ENCODE measurements at places on chromosomes 1 and 21.

DNA sequence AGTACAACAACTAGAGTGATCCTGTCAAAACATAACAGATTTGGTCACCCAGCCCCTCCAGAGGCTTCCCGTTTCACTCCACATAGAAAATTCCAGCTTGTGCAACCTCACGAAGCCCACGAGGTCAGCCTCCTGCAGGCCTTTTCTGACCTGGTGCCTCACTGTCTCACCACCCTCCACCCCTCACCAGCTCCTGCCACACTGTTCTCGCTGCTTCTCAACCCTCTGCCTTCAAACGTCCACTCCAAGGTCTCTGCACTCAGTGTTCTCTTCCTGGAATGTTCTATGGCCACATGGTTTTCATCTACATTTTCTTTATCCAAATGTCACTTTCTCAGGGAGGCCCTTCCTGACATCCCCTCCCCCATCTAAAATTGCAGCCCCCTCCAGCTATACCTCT lies 178.9 kb downstream of the DHRS3 start:
- DNase-seq = no peak

- no peak for DNase-seq
Measured at GRCh38 chr1:154891452-154891851, 21.4 kb upstream of the KCNN3 start.

GRCh38 chr21:42117229-42117966 lies 46.3 kb downstream of the UMODL1 start:
- peak; percentile 62 for DNase-seq

DNA sequence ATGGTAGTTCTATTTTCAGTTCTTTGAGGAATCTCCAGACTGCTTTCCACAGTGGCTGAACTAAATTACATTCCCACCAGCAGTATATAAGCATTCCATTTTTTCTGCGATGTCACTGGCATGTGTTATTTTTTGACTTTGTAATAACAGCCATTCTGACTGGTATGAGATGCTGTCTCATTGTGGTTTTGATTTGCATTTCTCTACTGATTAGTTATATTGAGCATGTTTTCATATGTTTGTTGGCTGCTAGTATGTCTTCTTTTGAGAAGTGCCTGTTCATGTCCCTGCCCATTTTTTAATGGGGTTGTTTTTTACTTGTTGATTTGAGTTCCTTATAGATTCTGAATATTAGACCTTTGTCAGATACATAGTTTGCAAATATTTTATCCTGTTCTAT lies 87.9 kb downstream of the RPS6KC1 start:
- no peak for DNase-seq

DNA sequence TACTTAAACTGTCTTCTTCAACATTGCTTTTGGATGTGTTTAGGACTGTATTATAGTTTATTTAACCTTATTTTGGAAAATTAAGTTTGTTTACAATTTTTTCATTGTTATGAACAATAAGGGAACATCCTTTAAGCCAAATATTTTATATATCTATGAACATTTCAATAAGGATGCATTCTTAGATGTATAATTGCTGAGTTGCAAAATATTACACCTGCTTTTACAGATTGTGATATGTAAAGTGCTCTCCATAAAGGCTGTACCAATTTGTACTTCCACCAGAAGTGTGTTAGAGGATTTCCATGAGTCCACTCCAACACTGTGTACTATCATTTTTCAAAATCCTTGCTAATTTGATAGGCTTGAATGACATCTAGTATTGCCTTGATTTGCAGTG lies 7.7 kb downstream of the IL23R start:
- no peak for DNase-seq

GRCh38 chr1:194570476-194570875 lies 1384.1 kb upstream of the B3GALT2 start:
- DNase-seq = no peak

GRCh38 chr1:206998816-206999215 lies 28.6 kb upstream of the FCAMR start:
- no peak for DNase-seq

DNA sequence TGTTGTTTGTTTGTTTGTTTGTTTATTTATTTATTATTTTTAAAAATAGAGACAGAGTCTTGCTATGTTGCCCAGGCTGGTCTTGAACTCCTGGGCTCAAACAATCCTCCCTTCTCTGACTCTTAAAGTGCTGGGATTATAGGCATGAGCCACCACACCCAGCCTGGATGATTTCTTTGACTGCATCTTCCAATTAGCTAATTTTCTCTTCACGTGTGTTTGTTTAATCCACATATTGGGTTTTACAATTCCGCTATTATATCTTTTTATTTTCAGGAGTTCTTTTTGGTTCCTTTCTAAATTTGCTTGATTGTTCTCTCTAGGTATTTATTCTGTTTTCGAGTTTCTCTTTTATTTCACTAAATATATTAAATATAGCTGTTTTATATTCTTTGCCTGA lies 19.8 kb downstream of the SH3BGR start:
- no peak for DNase-seq

DNA sequence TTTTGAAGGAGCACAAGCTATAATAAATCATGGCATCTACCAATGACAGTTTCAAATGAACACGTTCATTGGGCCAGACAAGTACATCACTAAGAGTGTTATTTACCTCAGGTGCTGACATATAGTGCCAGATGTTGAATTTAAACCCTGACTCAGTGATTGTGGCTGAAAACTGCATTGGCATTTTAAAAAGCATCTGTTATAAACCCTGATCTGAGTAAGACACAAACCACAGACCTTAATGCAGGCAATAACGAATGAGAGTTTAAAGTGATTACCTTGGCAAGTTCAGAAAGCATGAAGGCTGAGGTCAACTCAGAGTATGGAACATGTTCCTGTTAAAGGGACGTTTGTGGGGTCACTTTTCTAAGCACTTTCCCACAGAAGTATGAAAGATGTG lies 865.1 kb upstream of the TMPRSS15 start:
- DNase-seq = no peak

GRCh38 chr1:15489052-15489736 lies 13.3 kb downstream of the CELA2B start:
- DNase-seq = no peak

- DNase-seq = no peak
Measured at GRCh38 chr1:3680488-3681230, 28.3 kb downstream of the TP73 start.

DNA sequence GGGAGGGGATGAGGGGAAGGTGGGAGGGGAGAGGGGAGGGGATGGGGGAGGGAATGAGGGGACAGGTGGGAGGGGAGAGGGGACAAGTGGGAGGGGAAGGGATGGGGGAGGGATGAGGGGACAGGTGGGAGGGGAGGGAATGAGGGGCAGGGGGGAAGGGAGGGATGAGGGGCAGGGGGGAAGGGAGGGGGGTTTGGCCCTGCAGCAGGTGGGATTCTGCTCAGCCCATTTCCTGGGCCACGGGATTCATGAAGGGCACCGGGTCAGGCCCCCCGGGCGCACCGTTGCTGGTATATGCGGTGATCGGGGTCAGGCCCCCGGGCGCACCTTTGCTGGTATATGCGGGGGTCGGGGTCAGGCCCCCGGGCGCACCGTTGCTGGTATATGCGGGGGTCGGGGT lies 15.1 kb upstream of the SAMD11 start:
- DNase-seq = no peak

DNA sequence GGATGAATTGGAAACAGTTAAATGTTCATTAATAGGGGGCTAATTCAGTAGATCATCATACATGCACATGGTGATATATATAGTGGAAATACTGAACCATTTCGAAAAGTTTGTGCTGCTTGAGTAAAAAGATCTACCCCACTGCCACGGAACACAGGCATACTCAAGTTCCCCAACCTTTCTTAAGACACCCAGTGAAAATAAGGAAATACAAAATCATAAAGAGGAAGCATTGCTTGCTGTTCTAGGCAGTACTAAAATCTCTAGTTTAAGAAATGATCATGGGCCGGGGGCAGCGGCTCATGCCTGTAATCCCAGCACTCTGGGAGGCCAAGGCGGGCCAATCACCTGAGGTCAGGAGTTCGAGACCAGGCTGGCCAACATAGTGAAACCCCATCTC lies 37.6 kb upstream of the KIRREL1 start:
- no peak for DNase-seq

GRCh38 chr1:64537942-64538341 lies 68.0 kb downstream of the CACHD1 start:
- DNase-seq = no peak

DNA sequence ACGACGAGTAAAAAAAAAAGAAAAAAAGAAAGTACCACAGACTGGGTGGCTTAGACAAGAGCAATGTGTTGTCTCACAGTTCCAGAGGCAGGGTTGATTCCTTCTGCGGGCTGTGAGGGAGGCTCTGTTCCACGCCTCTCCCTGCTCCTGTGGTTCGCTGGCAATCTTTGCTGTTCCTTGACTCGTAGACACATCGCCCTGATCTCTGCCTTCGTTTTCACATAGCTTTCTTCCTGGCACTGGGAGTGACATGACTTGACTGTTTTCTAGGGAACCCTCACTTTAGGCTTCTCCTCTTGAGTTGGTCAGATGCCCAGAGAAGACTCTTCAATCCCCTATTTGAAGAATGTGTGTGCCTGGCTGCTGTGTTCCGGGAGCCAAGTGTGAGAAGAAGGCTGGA lies 133.6 kb downstream of the TM2D1 start:
- DNase-seq = no peak

- no peak for DNase-seq
Measured at GRCh38 chr1:2284932-2285331, 56.8 kb downstream of the SKI start.

DNA sequence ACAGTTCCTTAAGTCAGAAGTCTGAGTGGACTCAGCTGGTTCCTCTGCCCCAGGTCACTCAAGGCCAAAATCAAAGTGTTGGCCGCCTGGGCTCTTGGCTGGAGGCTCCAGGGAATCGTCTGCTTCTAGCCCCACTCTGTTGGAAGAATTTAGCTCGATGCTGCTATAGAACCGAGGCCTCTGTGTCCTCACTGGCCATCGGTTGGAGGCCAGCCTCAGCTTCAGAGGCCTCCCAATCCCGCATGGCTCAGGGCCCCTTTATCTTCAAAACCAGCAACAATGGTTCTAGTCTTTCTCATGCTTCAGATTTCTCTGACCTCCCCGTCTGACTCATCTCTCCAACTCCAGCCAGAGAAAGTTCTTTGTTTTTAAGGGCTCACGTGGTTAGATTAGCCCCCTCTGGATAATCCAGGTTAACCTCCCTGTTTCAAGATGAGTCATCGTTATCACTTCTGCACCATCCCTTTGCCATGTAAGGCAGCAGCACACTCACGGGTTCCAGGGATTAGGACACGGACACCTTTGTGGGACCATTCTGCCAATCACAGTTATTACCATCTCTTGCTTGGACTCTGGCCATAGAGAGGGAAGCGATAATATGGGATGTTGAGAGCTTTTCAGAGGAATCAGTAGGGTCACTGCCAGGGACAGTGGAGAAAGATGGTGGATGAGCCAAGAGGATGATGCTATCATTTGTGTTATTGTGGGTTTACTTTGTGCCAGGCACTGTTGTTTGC lies 13.6 kb downstream of the FHAD1 start:
- no peak for DNase-seq

GRCh38 chr1:185249563-185249962 lies 67.5 kb downstream of the IVNS1ABP start:
- DNase-seq = no peak

DNA sequence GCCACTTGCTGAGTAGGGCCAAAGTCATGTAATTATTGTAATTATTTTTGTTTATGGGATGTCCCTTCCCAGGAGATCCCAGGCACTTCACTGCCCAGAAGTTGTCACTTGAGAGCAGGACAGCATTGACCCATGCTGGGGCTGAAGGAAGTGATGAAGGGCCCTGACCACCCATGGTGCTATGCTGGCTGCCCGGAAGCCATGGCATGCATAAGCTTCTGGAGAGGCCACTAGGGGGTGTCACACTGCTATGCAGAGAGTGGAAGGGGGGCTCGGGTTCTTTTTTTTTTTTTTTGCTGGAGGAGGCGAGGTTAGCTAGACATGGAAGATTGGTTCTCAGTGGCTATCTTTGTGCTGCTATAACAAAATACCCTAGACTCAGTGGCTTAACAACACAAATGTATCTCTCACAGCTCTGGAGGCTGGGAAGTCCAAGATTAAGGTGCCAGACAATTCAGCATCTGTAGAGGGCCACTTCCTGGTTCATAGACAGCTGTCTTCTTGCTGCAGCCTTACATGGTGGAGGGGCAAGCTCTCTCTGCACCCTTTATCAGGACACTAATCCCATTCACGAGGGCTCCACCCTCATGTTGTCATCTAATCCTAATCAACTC lies 84.9 kb downstream of the CNIH3 start:
- DNase-seq = peak; percentile 32

- DNase-seq = no peak
Measured at GRCh38 chr21:39046236-39046916, 136.9 kb downstream of the PSMG1 start.

- no peak for DNase-seq
Measured at GRCh38 chr1:34779962-34780361, 1.1 kb upstream of the GJB3 start.

DNA sequence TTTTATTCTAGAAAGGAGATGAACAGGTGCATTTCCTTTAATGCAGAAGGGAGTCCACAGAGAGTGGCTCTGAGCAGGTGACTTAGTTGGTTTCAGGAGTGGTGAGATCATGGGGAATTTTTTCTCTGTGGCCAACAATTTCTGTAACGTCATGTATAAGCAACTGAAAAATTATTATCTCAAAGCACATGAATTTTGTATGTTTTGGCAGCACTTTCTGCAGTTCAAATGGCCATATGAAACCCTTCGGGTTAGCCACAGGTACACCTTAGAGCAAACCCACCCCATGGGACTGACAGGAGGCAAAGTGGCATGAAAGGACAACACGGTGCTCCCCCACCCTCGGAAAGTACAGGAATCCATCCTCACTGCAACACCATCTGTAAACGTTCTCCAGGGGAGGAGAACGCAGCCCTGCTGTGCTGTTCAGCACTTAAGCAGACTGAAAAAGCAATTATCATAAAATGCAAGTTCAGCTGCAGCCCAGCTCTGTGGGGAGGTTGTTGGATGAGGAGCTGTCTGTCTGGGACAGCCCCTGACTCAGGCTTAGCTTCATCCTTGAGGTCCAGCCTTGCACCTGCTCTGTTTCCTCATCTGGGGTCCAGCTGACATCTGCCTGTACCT lies 55.8 kb upstream of the CLDN14 start:
- no peak for DNase-seq

DNA sequence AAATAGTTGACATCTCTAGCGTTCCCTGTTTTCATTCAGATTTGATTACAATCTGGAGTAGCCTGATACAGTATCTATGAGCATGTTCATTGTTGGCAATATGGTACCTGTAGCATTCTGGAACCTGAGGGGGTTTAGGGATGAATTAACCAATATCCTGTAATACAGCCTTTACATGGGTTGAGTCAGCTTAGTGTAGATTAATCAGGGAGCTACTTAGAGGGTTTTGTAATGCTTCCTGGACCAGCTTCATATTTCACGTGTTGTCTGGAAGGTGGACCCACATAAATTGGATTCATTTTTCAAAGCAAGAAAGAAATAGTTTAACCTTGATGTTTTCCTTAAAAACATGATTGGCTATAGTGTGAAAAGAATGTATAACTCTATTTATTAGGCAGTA lies 3.6 kb downstream of the OTUD3 start:
- no peak for DNase-seq
